Activated B cell treated with CpG ODN at 0.5 μM for 24 hours (primary cell): ENCODE measurements at places on chromosomes 11 and 22. TPM values are rescaled to one million over a fixed set of nuclear protein-coding genes. Genes with fewer than 3 reads are reported as not detected.

DNA sequence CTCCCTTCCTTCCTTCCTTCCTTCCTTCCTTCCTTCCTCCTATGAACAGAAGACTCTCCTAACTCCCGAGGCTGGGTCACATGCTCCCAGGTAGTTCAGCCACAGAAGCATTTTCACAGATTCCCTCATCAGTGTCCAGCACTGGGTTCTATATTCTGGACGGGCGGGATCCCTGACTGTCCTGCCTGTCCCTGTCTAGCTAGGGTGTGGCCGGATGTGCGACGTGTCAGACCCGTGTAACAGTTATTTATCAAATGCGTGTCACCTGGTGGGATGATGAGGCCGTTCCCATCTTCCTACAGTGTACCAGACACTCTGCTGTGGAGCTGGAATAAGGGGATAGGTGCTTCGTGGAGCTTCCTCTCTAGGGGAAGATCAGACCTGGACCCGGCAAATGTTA is 901.0 kb downstream of the BRD1 start:
- DNase-seq, result no peak

DNA sequence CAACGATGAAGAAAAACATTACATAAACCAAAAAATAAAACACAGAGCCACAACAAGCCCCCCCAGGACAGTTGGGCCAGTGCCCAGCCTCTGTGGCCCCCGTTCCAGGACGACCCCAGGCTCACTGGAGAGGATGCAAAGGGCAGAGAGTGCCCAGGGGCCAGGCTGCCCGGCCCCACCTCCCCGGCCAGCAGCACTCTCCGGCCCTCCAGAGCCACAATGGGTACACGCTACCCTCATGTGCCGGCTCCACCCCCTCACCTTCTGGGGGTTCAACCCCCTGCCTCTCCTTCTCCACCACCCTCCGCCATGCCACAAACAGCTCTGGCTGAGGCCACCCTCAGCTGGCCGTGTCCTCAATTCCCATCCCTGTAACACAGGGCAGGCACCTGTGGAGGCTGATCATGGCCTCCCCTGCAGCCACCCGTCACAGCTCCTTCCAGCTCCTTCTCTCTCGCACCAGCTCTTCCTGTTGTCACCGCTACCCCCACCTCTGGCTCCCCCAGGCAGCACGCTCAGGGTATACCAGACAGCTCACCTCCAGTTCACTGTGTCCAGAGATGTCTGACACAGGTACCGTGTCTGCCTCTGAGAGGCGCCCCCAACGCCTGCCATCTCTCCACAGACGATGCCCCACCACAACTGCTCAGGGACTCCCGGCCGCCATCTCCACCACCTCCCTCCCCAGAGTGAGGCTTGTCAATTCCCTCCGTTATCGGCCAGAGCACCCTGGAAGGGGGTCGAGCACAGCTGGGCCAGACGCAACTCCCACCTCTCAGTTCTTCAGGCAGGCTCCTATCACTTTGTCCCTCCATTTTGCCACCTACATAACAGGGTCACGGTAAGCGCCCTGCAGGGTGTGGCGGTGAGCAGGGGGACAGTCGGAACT is 30.8 kb upstream of the MOB2 start:
- DNase-seq, result no peak

DNA sequence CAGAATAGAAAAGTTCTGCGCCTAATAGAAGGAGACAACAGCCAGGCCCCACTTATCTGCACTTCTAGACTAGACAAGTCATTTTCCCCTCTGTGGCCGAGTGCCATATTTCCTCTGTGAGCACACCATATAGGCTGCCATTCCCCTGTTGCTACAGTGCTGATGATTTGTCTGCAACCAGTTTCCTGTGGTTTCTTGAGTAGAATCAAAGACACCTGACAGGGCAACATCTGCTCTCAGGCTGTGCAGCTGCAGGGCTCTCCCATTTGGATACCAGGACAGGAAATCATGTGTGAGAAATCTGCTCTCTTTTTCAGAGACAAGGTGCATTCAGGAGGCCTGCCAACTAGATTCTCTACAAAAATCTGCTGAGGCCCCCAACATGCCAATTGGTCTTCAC is 879.3 kb downstream of the DLG2 start:
- no peak for DNase-seq

- DNase-seq, result no peak
Measured at GRCh38 chr11:838441-839279, 3.7 kb downstream of the POLR2L start.

GRCh38 chr11:68643585-68643984 is 40.8 kb upstream of the GAL start:
- DNase-seq, result no peak

DNA sequence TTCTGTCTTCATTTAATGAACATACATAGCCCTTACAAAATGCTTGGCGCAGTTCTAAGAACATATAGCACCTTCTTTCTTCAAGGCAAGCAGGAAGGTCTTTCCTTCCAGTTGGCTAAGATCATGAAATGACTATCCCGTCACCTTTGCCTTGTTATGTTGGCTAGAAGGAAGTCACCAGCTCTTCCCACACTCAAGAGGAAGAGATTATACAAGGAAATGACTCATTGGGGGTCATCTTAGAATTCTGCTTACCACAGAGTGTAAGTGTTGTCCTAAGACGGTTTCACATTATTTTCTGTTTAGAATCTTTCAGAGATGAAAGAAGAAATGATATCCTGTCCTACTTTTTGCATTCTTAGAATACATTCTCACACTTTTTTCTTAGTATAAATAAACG is 808.0 kb upstream of the LUZP2 start:
- no peak for DNase-seq

DNA sequence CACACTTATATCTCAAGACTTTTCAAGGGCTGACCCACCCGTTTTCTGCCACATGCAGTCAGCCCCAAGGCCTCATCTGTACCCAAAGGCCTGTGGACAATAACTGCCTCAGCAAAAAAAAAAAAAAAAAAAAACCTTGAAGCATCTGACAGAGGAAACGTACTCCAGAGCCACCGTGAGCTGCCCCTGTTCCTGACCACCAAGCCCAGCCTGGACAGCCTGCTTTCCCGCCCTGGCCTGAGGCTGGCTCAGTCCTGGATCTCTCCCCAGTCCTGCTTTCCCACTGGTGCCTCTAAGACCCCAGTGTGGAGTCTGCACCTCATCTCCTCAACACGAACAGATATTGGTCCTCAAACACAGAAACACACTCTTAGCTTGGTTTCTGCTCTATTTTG is 66.5 kb downstream of the SLC35F2 start:
- DNase-seq, result no peak

DNA sequence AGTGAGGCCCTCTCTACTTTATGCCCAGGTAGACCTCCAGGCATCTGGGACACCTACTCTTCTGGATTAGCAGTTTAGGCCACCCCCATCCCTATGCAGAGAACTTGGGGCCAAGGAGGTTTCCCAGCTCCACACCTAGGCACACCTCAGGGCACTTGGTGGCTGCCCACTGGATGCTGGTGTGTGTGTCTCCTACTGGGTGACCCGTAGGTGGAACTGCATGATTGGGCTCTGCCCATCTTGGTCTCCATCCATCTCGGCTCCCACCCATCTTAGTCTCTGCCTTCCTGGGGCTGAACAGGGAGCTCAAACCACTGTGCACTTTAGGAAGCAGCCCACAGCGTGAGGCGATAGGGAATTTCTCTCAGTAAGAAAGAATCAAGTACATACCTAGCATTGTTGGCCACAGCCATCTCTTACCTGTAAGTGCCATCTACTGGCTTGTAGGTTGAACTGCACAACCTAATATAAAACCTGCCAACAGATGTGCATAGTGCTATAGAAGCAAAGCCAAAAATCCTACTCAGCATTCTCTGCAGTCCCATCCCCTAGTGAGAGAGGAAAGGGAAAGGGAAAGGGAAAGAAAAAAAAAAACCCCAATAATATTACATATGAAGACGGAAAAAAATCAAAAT is 61.6 kb upstream of the PTPN5 start:
- no peak for DNase-seq

Gene PRR33
- 0.16 TPM in 1 of 2 replicates, not detected in the other for total RNA-seq

Gene CBLIF
- not detected in 2 replicates for total RNA-seq
